ENCODE measurements at places on chromosomes 16 and 17.

DNA sequence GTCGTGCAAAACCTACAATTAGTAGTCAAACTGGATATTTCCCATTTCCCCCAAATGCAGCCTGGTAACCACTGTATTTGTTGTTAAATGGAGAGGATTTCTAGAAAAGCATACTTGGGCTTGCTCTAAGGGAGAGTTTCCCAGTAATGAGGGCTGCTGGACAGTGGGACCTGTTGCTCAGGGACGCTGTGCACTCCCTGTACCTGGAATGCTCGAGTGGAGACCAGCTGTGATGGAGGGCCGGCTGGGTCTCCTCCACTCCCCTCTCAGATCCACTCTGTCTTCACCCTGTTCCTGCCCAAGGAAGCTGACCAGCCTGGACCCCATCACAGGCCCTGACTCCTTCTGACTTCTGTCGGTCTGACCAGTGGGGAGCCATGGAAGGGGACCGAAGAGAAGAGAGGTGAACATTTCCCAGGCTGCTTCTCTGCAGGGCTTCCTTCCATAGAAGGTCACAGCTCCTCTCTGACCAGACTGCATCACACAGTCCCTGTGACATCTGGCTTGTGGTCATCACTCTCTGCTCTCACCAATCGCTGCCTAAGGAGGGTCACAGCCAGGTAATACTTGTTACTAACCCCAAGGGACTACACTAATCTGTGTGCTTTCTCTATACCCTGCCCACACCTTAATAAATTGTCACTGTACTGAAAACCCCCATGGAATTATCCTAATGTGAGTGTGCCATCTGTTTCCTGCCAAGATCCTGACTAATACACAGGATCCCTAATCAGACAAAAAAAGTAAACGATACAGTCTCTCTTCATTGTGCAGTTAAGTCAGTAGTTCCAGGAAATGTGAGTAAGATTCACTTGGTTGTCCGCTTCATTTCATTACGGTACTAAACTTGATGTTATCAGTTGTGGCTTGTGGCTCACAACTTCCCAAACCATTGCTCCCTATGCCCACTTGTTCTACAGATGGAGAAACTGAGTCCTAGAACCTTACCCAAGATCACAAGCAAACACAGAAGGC lies 102.4 kb downstream of the CCT6B start:
- DNase-seq, result no peak

DNA sequence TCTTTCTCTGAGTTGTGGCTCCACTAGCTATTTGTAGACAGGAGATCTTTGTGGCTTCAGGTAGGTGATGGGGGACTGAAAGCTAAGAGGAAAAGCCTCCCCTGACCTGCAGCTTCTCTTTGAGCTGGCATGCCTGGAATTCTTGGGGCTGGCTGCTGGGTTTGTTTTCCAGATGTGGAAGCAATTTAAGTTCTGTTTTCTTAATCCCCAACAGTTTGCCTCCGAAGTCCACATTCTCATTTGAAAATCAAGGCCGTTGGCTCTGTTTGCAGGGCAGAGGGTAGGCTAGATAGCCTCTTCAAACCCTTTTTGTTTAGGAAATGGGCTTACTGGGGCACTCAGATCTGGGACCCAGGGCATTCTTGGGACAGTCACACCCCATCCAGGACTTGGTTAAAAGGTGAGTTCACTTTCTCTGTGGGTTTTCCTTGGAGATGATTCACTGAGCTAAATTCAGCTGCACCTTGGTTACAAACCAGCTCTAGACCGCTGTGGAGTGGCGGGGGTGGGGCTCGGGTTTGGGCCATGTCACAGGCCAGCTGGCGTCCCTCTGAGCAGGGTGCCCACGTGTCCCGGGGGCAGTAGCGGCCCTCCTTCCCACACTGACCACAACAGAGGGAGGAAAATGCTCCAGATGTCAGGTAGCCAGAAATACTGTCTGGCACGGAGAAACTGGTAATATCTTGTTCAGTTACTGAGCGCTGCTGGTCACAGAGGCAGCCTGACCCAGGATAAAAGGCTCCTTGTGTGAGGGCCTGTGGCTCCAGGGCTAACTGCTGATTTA lies 108.5 kb downstream of the RAB11FIP4 start:
- no peak for DNase-seq

DNA sequence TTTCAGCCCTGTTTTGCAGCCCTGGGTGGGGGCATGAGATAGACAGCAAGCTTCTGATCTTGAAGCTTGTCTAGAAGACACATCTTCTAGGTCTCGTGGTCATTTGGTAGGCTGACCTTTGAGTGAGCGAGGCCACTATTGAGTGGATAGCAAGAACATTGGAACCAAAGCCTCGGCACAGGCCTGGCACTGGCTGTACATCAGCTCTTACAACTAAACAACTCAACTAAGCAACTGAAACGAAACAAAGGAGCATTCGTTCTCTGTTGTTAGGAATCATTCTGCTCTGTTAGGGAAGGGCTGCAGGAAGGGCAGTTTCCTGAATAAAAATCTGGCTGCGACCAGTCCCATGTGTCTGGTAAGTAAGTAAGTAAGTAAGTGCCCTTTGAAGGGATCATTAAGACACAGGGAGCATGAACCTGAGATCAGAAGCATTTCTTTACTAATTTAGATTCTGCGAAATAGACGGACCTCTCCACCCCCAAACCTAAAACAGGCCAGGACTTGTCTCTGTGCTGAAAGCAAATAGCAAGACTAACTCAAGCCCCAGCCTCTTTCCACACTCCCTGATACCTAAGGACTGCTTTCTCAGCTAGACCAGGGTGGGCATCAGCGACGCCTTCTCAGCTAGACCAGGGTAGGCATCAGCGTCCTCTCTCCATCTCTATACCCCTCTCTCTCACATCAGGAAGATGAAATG lies 22.7 kb downstream of the CYB561 start:
- no peak for DNase-seq

- peak; percentile 4 for DNase-seq
Observed at GRCh38 chr17:10875984-10876555, 38.2 kb upstream of the PIRT start.

GRCh38 chr16:78681743-78682142 lies 582.3 kb downstream of the WWOX start:
- no peak for DNase-seq

- DNase-seq, result no peak
Observed at GRCh38 chr16:89118361-89119165, 24.9 kb downstream of the ACSF3 start.

GRCh38 chr17:38578229-38579082 lies 27.3 kb downstream of the SRCIN1 start:
- DNase-seq, result no peak

DNA sequence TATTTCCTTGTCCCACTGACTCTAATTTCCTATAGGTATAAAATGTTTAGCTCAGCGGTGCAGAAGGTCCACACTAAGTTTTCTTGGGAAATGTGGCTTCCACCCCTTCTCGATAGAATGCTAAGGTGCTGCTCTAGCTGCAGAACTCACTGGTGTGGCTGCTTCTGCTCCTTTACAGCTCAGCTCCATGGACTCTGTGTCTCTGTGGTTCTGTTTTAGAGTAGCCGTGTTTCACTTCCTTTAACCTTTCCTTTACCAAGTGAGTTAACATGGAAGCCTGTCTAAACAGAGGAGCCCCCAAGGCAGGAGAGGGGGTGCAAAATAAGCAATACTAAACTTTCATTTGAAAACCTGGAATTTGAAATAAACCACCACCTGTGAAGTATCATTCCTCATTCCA lies 65.3 kb downstream of the SPECC1 start:
- DNase-seq, result no peak

GRCh38 chr17:34259146-34259545 lies 4.1 kb downstream of the CCL2 start:
- DNase-seq, result no peak

GRCh38 chr16:35910409-35910808 lies 2451.0 kb downstream of the TP53TG3F start:
- DNase-seq, result no peak

DNA sequence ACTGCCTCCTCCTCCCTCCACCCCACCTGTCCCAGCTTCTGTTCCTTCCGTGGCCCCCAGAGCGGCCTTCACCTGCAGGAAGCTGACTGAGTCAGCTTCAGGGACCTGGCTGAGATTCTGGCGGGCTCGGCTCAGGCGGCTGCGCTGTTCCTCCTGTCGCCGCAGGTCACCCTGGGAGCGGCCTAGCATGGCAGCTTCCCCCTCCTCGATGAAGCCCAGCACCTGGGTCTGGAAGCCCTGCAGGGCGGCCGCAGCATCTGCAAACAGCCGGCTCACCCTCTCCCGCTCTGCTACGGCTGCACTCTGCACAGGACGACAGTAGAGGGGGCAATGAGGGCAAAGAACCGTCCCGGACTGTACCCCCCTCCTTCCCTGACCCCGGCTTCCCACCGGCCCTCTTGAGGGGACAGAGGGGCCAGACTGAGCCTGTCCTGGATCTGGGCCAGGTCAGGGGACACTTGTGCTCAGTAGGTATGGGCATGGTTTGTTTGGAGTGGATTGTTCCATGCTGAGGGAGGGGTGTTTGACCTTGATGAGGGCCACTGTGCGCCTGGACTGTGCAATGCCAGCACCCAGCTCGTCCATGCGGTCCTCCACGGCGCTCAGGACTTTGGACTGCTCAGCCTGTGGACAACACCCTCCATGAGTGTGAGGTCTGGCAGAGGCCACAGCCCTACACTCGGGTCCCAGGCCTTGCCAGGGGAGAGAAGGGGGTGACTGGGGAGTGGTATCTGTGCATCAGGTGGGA lies 2.0 kb downstream of the TRIM47 start:
- DNase-seq, result peak; percentile 81

DNA sequence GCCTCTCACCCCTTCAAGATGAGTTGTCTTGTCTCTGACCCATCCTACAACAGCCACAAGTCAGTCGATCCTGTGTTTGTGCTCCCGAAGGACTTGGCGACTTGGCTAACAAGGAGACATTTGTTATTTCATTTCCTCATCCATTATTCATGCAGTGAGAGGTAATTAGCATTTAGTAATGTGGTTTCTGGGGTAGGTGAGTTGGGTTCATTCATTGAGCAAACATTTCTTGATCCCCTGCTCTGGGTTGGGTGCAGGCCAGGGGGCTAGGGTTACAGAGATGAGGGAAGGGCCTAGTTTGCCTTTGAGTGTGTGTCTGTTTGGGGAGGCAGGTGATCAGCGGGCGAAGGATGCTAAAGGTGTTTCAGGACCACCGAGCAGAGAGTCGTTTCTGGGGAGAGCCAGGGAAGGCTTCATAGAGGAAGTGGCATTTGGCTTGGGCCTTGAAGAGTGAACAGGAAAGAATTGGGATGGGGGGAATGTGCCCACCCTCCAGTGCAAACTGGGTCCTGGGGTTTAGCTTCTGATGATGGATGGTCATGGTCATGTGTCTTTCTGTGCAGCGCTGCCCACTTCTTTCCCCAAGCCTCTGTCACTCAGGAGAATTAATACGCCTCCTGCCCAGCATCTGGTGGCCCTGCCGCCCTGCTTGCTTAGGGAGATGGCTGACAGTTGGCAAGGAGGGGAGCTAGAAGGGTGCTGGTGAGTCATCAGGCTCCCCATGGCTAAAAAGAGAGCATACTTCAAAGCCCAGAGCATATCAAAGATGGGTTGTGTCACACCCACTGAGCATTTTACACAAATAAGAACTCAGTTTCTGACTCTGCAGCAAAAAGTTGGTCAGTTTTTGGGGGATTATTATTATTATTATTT lies 38.5 kb downstream of the MSI2 start:
- DNase-seq, result peak; percentile 55

DNA sequence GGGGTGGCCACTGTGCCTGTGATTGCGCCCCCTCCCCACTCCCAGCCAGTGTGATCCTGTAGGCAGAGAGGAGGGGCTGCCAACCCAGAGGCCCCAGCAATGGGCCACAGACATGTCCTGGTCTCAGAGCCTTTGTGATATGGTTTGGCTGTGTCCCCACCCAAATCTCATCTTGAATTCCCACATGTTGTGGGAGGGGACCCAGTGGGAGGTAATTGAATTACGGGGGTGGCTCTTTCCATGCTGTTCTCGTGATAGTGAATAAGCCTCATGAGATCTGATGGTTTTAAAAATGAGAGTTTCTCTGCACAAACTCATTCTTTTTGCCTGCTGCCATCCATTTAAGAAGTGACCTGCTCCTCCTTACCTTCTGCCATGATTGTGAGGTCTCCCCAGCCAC lies 56.8 kb upstream of the ZNF469 start:
- DNase-seq, result no peak

DNA sequence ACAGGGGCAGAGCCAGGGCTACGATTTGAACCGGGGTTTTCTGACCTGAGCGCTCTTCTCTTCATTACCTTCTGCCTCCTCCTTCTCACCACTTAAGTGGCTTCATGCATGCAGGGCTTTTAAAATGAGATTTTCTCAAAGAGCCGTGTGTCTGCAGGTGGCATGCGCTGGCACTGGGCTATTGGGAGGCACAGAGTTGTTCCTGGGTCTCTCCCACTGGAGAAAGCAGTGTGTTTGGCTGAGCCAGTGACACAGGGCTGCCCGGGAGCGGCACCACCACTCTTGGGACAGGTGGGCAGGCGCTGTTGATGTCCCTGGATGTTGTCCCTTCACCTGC lies 218.8 kb upstream of the CHMP6 start:
- no peak for DNase-seq

DNA sequence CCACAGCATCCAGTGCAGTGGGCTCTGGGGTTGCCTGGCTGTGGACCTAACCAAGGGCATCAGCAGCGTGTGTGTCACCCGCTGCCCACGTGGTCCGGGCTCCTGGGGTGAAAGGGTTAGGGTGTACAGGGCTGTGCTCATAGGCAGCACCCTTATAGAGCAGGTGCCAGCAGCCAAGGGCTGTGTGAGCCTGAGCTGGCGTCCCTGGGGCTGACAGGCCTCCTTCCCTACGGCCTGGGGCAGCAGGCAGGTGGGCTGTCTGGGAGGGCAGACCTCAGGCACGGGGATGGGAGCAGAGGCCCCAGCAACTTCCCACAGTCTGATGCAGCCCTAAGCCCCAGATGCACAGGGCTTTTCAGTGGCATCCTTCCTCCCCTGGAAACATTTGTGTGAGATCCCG lies 13.9 kb downstream of the CD300A start:
- no peak for DNase-seq

- DNase-seq, result no peak
Observed at GRCh38 chr17:31629696-31630470, 229.2 kb downstream of the COPRS start.

GRCh38 chr17:45274033-45274432 lies 12.1 kb upstream of the SPATA32 start:
- no peak for DNase-seq

GRCh38 chr17:75260641-75261335 lies 618 bp downstream of the GGA3 start:
- no peak for DNase-seq

GRCh38 chr16:1163567-1164055 lies 10.7 kb downstream of the CACNA1H start:
- DNase-seq, result no peak

- no peak for DNase-seq
Observed at GRCh38 chr16:11398136-11398535, 52.9 kb downstream of the RMI2 start.

DNA sequence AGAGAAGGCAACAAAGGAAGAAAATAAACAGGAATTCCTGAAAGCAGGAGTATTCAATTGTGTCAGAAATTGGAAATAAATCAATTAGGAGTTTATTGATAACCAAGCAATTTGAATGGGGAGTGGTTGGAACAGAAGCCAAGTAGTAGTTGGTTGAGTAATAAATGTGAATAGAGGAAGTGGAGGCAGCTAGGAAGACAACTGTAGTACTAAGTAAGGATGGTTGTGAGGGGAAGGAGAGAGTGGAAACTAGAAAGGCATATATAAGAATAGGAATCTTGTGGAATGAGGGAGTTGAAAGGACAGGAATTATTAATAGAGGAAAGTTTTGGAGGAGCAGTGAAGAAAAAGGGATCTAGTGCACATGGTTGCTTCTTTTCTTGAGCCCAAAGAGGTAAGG lies 34.4 kb downstream of the NFAT5 start:
- no peak for DNase-seq

Measured in activated gamma-delta T cell treated with Interleukin-2 at 50 U/mL for 16 hours (primary cell).